ENCODE measurements at places on chromosomes 12 and 14.

GRCh38 chr12:131250028-131250950 lies 296.6 kb downstream of the ADGRD1 start:
- DNase-seq, result no peak

GRCh38 chr14:33764876-33765650 lies 185.8 kb downstream of the EGLN3 start:
- no peak for DNase-seq

- no peak for DNase-seq
These were observed 12.7 kb upstream of the DCP1B start for GRCh38 chr12:2016862-2017545.

- DNase-seq, result no peak
These were observed 4.9 kb upstream of the RNASE1 start for GRCh38 chr14:20807304-20808161.

- no peak for DNase-seq
These were observed 21.2 kb downstream of the GPHB5 start for GRCh38 chr14:63297372-63298063.

GRCh38 chr12:90808568-90808967 lies 146.4 kb downstream of the CCER1 start:
- DNase-seq, result no peak

GRCh38 chr12:124814741-124815613 lies 48.7 kb downstream of the SCARB1 start:
- DNase-seq, result no peak

- DNase-seq, result no peak
These were observed 6.0 kb downstream of the HDAC7 start for GRCh38 chr12:47813511-47814196.

- DNase-seq, result no peak
These were observed 1.2 kb upstream of the ALX1 start for GRCh38 chr12:85278598-85279448.

DNA sequence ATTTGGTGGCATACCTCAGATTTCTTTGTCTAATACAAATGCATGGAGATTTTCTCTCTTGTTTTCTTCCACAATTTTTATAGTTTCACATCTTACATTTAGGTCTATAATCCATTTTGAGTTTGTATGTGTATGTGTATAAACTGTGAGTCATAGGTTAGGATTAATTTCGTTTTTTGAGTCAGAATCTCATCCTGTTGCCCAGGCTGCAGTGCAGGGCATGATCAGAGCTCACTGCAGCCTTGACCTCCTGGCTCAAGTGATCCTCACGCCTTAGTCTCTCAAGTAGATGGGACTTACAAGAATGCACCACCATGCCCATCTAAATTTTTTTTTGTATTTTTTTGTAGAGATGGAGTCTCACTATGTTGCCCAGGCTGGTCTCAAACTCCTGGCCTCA lies 71.6 kb downstream of the OTOGL start:
- DNase-seq, result no peak

All from NCI-H1930 (cell line).